ENCODE measurements at places on chromosomes 3 and 15. TPM values are rescaled to one million over a fixed set of nuclear protein-coding genes. Genes with fewer than 3 reads are reported as not detected.

- no peak for DNase-seq
- no peaks in the 10 kb centered on the region for H3K4me1 ChIP-seq
- H3K36me3 ChIP-seq: no peaks in the 10 kb centered on the region
Observed at GRCh38 chr3:172577987-172578570, 54.8 kb upstream of the TNFSF10 start.

- no peaks in the 10 kb centered on the region for H3K27me3 ChIP-seq
- H3K27ac ChIP-seq: no peak overlapping the region
- no peak overlapping the region for H3K4me3 ChIP-seq
- no peaks in the 10 kb centered on the region for H3K36me3 ChIP-seq
- H3K4me1 ChIP-seq: no peaks in the 10 kb centered on the region
Observed at GRCh38 chr3:65524584-65524983, 514.1 kb downstream of the MAGI1 start.

GRCh38 chr3:167102071-167102470 lies 278.0 kb downstream of the ZBBX start:
- no peaks in the 10 kb centered on the region for H3K4me1 ChIP-seq
- no peaks in the 10 kb centered on the region for H3K36me3 ChIP-seq
- no peak overlapping the region for H3K27ac ChIP-seq
- no peak for DNase-seq

DNA sequence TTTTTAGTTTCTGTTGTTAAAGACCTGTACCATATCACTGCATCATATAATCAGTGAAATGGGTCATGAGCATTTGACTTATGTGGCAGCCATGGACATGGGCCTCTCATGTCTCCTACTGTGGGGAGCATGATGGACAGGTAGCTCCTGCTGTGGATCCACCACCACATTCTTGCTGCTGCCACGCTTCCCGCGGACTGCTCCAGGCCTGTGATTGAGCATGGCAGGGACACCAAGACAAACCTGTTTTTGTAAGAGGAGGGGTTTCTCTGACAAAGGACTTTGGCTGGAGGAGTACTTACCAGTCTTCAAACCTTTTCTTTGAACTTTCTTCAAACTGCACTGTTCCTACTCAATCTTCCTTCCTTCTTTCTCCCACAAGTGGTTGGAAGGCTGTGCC lies 17.9 kb upstream of the P2RY14 start:
- H3K4me3 ChIP-seq: no peak overlapping the region
- H3K27me3 ChIP-seq: no peaks in the 10 kb centered on the region
- H3K27ac ChIP-seq: no peak overlapping the region
- no peaks in the 10 kb centered on the region for H3K36me3 ChIP-seq
- no peaks in the 10 kb centered on the region for H3K4me1 ChIP-seq

DNA sequence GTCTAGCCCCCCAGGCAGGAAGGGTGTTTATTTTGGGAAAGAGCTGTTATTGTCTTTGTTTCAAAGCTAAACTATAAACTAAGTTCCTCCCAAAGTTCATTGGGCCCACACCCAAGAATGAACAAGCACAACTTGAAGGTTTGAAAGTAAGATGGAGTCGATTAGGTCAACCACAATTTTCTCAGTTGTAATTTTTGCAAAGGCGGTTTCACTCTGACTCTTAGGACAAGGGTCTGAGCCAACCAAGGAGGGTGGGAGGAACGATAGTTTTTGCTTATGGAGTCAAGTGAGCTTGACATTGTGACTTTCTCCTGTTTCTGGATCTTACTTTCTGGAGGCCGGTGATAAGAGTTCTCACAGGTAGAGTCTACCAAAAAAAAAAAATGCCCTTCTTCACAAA lies 5.8 kb upstream of the ZNF770 start:
- no peaks in the 10 kb centered on the region for H3K36me3 ChIP-seq
- DNase-seq: no peak
- H3K27me3 ChIP-seq: no peaks in the 10 kb centered on the region
- no peak overlapping the region for H3K4me3 ChIP-seq
- no peak overlapping the region for H3K27ac ChIP-seq

GRCh38 chr15:68376447-68377060 lies 55.4 kb downstream of the ITGA11 start:
- H3K27ac ChIP-seq: no peak overlapping the region
- H3K4me1 ChIP-seq: no peaks in the 10 kb centered on the region
- no peak overlapping the region for H3K4me3 ChIP-seq
- no peaks in the 10 kb centered on the region for H3K36me3 ChIP-seq

The CCDC191 gene
- total RNA-seq: 10.8 TPM

The AGBL1 gene
- total RNA-seq: not detected

The CXCR6 gene
- 4.5 TPM for total RNA-seq

The SEMA3G gene
- 255 TPM for total RNA-seq

- no peaks in the 10 kb centered on the region for H3K36me3 ChIP-seq
- H3K27me3 ChIP-seq: no peaks in the 10 kb centered on the region
- H3K27ac ChIP-seq: no peak overlapping the region
- no peak overlapping the region for H3K4me3 ChIP-seq
- DNase-seq: no peak
Observed at GRCh38 chr3:158961911-158962310, 160.1 kb downstream of the MFSD1 start.

DNA sequence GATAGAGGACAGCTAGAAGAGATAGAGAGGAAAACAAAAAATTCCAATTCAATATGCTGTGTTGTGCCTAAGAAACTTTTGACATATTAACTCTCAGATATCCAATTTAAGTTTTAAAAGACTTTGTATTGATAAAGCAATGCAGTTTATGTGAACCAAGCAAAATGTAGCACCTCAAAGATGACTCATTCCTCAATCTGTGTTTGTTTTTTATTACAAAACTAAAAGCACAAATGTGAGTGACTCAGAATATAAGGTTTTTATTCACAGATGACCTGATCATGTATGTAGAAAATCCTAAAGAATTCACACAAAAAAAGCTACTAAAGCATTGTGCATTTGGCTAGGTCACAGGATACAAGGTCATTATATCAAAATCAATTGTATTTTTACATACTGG lies 11.1 kb downstream of the HCLS1 start:
- H3K36me3 ChIP-seq: no peaks in the 10 kb centered on the region
- no peak overlapping the region for H3K27ac ChIP-seq
- H3K27me3 ChIP-seq: no peaks in the 10 kb centered on the region
- no peak overlapping the region for H3K4me3 ChIP-seq
- H3K4me1 ChIP-seq: peaks cover 3% of the 10 kb centered on the region

- H3K4me1 ChIP-seq: no peaks in the 10 kb centered on the region
- no peak overlapping the region for H3K27ac ChIP-seq
- no peaks in the 10 kb centered on the region for H3K36me3 ChIP-seq
Observed at GRCh38 chr3:183008800-183009199, 28.5 kb upstream of the DCUN1D1 start.

DNA sequence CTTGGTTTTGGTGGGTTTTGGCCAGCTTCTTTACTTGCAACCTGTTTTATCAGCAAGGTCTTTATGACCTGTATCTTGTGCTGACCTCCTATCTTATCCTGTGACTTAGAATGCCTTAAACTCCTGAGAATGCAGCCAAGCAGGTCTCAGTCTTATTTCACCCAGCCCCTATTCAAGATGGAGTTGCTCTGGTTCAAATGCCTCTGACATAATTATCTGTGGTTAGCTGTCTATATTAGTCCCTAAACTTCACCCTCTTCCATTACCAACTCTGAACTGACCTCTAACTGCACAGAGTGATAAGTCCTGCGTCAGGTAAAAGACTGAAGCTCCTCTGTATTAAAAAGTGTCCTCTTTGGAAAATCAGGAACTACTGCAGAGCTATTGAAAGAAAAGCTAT lies 61.9 kb upstream of the CD96 start:
- no peak overlapping the region for H3K4me3 ChIP-seq
- no peak for DNase-seq
- no peaks in the 10 kb centered on the region for H3K4me1 ChIP-seq
- H3K27me3 ChIP-seq: no peaks in the 10 kb centered on the region
- no peaks in the 10 kb centered on the region for H3K36me3 ChIP-seq
- H3K27ac ChIP-seq: no peak overlapping the region

The USP19 gene
- total RNA-seq: 56.2 TPM
